Fibroblast of skin of left quadriceps (primary cell): ENCODE measurements at places on chromosomes 6 and 20.

GRCh38 chr6:132733283-132733682, 19.4 kb upstream of the VNN1 start:
- DNase-seq = no peak

DNA sequence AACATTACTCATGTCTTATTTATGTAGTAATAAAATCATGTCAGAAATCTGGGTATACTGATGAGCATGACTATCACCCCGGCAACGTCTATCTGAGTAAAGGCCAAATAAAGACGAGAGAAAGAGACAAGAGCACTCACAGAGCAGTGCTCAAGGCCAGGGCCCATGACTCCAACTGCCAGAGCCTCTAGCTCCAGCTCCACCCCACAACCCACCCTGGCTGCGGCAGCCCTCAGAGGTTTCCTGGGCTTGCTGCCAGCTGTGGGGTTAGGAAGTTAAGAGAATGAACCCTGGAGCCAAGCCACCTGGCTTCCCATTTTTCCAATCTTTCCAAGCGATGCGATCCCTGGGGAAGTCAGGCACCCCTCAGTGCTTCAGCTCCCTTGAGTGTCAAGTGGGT, 92.0 kb upstream of the PAX1 start:
- no peak for DNase-seq

DNA sequence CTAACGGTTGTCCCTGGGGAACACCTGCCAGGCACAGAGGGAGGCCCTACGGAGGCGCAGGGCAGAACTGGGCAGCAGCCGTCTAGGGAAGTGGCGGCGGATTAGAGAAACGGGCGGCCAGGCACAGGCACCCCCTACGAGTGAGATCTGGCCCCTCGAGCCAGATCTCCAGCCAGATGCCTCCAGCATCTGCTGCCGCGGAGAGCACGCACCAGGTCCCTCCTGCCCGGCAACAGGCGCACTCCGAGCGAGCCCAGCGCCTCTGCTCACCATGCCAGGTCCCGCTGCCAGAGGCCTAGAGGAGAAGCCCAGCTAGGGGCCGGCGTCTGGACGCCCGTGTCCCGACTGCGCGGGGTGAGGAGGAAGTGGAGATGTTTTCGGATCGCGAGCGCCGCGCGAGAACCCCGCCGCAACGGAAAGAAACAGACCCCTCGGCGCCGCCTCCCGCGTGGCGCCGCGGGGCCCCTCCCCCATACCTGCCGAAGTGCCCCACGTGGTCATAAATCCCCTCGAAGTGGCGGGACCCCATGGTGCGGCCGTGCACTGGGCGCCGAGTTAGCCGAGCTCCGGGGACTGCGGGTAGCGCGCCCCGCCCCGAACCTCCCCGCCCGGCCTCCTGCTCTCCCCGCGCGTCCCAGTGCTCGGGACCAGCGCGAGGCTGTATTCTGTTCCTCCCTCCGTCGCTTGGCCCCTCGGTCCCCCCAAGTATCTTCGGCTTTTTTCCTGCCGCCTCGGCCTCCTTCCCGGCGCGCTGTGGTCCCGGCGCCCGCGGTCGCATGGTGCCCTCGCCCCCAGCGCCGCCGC, at the start of gene SLC22A16:
Gene SLC22A16 (minus strand): TSS at position 568 of the 804 bp plus-strand sequence. CDS start 39 bp downstream, at position 529.
- no peak for DNase-seq

DNA sequence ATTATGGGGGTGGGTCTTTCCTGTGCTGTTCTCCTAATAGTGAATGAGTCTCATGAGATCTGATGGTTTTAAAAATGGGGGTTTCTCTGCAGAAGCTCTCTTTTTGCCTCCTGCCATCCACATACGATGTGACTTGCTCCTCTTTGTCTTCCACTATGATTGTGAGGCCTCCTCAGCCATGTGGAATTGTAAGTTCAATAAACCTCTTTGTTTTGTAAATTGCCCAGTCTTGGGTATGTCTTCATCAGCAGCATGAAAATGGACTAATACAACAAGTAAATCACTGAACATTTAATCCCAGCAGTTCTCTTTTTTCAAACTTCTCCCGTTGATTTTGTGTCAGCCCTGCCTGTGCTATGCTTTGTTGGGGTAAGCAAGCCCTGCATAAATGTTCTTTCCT, 95.2 kb downstream of the FAM217A start:
- DNase-seq = no peak

DNA sequence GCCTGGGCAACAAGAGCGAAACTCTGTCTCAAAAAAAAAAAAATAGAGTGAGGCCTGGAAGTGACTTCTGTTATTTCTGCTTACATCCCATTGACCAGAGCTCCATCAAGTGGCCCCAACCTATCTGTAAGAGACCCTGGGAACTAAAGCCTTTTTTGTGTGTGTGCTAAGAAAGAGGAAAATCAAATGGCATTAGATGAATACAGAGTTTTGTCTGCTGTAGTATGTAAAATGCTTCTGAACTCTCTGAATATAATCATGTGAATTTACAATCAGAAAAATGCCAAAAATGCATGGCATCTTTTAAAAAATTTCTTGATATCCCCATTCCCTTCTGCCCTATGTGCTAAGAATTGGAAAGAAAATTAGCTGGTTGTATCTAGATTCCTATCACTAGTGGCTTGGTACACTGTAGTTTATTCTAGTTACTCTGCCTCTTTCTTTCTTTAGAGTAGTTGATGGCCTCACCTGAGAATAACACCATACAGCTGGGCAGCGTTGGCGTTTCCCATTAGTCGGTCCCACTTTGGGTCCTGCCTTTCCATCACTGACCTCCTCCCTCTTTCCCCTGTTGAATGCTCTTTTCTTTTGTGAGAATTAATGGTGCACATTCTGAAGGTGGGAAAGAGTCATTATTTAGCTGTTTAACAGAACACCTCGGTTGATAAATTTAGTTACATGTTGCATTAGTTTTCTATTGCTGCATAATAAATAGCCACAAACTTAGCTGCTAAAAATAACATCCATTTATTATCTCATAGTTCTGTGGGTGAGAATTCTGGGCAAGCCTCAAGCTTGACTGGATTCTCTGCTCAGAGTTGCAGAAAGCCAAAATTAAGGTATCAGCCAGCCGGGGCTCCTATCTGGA, 38.2 kb downstream of the SAMD5 start:
- no peak for DNase-seq

DNA sequence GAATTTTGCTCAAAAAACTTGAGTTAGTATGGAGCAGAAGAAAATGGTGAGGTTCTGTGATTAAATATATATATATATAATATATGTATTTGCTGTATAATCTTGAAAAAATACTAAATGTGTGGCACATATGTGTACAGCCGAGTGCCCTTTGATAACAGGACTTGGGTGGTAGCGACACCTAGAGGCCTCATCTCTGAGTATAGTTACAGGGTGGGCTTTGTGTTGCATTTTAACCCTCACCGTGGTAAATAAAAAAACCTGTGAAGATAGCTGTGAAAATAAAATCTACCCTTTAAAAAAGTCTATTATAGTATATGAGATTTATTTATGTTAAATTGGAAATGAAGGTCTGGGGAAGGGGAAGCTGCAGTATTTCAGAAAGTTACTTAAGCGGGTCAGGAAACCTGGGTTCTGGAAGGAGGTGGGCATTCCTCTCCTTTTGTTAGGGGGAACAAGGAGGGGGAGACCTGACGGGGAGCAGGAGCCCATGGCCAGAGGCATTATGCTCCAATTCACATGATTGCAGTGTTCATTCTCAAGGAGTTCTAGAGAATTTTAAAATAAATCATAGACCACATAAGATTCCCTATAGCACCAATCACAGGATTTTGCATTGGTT, 82.7 kb downstream of the SH3BGRL2 start:
- DNase-seq = peak; percentile 15

DNA sequence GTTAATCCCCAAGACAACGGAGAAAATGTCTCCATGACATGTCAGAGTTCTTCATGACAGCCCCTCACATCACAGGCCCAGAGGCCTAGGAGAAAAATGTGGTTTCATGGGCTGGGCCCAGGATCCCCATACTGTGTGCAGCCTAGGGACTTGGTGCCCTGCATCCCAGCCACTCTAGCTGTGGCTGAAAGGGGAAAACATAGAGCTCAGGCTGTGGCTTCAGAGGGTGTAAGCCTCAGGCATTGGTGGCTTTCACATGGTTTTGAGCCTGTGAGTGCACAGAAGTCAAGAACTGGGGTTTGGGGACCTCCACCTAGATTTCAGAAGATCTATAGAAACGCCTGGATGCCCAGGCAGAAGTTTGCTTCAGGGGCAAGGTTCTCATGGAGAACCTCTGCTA, 122.8 kb downstream of the FHL5 start:
- no peak for DNase-seq

- DNase-seq = no peak
Observed at GRCh38 chr20:35542990-35543389, 1.1 kb downstream of the ERGIC3 start.

DNA sequence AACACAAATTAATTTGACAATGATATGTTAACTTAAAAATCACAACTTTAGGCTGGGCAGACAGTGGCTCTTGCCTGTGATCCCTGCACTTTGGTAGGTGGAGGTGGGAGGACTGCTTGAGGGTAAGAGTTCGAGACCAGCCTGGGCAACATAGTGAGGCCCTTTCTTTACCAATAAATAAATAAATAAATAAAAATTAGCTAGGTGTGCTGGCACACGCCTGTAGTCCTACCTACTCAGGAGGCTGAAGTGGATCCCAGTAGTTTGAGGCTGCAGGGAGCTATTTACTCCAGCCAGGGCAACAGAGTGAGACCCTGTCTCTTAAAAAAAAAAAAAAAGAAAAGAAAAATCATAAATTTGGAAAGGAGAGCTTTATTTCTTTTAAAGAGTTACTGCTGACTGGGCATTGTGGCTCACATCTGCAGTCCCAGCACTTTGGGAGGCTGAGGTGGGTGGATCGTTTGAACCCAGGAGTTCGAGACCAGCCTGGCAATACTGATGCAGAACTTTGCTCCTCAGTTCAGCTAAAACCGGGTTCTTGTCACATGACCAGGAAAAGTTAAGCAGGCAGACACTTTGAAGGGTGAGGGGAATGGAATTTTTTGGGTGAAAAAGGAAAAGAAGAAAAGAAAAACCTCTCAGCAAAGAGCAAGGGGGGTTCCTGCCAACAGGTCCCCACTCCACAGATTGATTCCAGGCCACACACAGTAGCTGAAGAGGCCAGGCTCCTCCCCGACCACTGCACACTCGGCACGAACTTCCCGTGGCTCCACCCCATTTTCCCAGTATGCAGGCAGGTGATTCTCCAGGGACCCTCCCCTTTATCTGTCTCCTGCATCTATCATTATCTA, 44.0 kb upstream of the DDR1 start:
- DNase-seq = no peak

DNA sequence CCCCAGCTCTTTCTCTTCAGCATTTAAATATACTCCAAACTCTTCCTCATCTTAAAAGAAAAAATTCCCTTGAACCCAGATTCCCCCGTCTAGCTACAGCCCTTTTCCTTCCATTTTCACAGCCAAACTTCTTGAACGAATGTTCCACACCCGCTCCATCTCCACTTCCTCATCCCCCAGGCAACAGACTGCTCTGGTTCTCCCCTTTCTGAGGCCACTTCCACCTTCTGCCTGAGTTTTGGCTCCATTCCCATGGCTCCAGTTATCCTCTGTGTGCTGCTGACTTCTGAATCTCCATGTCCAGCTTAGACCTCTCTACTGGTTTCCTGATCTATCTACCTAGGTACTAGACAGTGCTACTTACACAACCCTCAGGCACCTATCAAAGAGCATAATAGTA, 106.4 kb downstream of the RALGAPA2 start:
- no peak for DNase-seq

- peak; percentile 82 for DNase-seq
Observed at GRCh38 chr6:138970856-138971425, 17.1 kb downstream of the REPS1 start.

- no peak for DNase-seq
Observed at GRCh38 chr6:132381381-132381780, 19.9 kb downstream of the MOXD1 start.

DNA sequence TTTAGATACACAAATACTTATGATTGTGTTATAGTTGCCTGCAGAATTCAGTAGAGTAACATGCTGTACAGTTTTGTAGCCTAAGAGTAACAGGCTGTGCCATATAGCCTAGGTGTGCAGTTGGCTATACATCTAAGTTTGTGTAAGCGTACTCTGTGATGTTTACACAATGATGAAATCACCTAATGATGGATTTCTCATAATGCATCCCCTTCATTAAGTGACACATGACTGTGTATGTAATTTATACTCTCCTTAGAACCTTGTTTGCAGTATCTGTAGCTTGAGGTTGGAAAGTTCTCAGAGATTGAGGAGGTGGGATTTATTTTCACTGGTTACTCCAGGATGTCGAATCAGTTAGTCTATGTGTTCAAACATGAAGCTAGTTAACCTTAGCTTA, 67.0 kb upstream of the TMEM30A start:
- no peak for DNase-seq

DNA sequence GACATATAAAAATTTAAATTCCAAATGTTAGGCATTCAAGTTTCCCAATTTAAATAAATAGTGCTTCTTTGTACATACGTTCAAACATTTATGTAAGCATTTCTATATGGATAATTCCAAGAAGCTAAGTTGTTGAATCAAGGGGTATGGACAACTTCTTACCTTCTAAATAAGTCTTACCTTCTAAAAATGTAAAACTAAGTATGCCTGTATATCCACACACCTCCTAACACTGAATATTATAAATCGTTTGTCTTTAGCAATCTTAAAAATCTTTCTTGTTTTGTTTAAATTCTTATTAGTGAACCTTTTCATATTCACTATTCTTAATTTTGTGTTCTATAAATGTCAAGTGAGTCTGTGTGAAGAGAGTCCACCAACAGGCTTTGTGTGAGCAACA, 2.5 kb upstream of the ZSCAN16 start:
- no peak for DNase-seq

GRCh38 chr20:54153041-54153327, 20.8 kb downstream of the CYP24A1 start:
- no peak for DNase-seq

- DNase-seq = peak; percentile 14
Observed at GRCh38 chr20:7692478-7692877, 247.8 kb downstream of the HAO1 start.

DNA sequence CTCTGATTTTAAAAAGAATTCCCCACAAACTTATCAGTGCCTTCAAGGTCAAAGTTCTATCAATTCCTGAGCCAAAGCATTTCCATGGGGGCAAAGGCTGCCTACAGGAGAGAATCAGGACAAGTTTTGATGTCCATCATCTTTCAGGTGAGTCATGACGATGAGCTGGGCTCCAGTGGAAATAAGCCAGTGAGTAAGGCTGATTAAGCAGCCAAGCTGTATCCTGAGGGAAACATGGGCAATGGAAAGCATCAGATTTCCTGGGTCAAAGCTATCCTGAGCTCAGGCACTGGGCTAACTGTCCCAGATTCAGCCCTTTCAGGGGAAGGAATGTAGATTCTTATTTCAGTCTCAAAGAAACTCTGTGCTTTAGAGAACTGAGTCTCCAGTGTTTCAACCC, 377.4 kb downstream of the CD109 start:
- no peak for DNase-seq

- DNase-seq = no peak
Observed at GRCh38 chr6:114342086-114342825, 567 bp downstream of the HS3ST5 start.

DNA sequence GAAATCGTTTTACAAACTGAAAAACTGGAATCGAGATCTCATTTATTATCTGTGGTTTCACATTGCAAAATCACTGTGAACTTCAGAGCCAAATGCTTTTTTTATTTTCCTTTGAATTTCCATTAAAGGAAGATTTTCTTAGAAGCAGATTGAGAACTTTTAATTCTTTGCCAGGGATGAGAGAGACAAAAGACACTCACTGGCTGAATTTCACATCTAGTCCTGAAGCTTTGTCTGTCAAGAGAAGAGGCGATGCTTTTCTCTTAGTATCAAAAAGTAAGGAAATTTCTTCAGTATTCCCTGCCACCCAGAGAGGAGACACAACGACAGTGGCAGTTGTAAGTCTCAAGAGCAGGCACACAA, 141.8 kb downstream of the TMEM200A start:
- DNase-seq = no peak
